NCI-H345 (cell line): ENCODE measurements at places on chromosomes 1 and 21.

- no peak for DNase-seq
These were observed 143.9 kb upstream of the FMN2 start for GRCh38 chr1:239947801-239948200.

- no peak for DNase-seq
These were observed 19.0 kb downstream of the RCC2 start for GRCh38 chr1:17420391-17420918.

- no peak for DNase-seq
These were observed 72.1 kb downstream of the UCK2 start for GRCh38 chr1:165899461-165899941.

- DNase-seq, result no peak
These were observed 181.2 kb downstream of the DPYD start for GRCh38 chr1:97739596-97740103.

- peak; percentile 65 for DNase-seq
These were observed 42.5 kb upstream of the CLIC4 start for GRCh38 chr1:24702511-24703293.

GRCh38 chr1:174894117-174894762, 105.5 kb upstream of the CACYBP start:
- DNase-seq, result no peak

GRCh38 chr1:29934255-29934772, 698.0 kb downstream of the PTPRU start:
- DNase-seq, result no peak

- no peak for DNase-seq
These were observed 352.1 kb downstream of the ST6GALNAC3 start for GRCh38 chr1:76426606-76427005.

DNA sequence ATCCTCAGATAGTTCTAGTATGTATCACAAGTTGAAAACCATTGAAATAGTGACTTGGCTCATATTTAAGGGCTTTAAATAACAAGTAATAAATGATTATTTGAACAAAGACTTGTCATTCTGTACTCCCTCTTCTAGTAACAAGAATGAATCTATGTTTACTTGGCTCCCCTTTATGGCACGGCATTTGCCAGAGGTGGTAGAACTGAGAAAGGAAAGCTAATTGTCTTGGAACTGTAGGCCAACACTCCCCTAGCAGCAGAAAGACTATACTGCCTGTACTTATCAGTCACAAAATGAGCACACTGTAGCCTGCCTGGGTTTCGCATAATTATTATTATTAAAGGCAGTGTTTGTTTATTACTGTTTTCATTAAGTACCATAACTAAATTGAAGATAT, 29.6 kb upstream of the SMYD2 start:
- no peak for DNase-seq

DNA sequence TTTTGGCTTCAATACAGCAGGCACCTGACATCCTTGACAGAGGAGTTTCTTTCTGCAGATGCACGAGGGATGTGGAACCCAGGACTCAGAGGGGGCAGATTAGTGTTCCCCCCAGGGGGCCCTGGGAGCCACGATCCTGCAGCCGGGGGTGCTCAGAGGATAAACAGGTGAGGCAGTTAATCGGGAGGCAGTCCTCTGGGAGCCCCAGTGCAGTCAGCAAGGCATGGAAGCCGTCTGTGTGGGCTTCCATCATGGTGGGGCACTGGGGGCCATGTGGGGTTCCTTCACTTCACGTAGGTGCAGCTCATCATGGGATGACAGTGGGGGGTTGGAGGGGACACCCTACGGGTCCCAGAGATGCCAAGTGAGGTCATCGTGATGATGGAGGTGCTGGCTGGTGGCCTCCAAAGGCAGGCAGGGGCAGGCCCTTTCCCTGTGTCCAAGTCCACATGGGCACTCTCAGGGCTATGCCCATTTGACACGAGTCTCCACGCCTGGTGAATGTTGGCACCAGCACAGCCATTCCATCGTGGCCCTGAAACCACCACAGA, 59.3 kb upstream of the ABCG1 start:
- DNase-seq, result no peak

DNA sequence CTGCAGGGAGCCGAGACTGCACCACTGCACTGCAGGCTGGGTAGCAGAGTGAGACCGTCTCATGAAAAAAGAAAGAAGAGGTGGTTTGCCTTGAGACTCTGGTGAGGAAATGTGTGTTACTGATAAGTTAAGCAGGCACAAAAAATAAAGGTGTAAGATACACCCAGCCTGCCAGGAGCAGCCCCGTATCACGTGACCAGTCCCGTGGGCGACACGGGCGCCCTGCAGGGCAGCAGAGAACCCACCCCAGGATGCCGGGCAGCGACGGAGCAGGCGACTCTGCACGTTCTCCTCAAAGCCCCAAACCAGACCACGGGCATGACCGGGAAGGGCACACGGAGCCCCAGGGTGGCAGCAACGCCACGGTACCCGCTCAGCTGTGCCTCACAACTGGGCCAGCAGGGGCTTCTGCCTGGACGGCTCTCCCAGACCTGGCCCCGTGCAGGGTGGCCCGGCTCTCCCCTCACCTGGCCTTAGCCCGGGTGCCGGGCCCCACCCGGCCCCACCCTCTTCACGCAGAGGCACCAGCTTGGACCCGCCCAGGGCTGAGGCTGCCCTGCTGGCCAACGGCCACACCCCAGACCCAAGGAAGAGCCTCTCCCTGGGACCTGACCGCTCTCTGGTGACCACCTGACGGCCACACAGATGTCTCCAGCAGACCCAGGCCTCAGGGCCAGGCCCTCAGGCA, 8.1 kb upstream of the TNFRSF4 start:
- no peak for DNase-seq

- DNase-seq, result no peak
These were observed 916.2 kb upstream of the B3GALT2 start for GRCh38 chr1:194102607-194103006.

DNA sequence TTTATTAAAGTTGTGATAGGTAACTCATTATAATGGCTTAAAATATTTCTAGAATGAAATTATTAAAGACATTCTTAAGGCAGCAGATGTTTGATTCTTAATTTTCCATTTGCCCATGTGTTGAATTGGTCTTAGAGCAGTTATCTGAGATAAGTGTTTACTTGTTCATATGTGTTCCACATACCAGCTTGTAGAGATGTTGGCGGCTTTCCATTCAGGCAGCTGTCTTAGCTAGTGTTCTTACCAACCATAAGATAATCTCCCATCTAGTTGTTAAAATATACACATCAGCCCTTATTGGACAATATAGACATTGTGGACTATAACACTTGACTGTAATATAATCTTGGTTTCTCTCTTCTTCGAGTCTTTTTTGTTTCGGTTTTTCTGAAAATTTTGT, 1372.9 kb upstream of the ADGRL2 start:
- DNase-seq, result no peak

- DNase-seq, result no peak
These were observed 35.2 kb upstream of the PLPPR4 start for GRCh38 chr1:99229122-99229521.

DNA sequence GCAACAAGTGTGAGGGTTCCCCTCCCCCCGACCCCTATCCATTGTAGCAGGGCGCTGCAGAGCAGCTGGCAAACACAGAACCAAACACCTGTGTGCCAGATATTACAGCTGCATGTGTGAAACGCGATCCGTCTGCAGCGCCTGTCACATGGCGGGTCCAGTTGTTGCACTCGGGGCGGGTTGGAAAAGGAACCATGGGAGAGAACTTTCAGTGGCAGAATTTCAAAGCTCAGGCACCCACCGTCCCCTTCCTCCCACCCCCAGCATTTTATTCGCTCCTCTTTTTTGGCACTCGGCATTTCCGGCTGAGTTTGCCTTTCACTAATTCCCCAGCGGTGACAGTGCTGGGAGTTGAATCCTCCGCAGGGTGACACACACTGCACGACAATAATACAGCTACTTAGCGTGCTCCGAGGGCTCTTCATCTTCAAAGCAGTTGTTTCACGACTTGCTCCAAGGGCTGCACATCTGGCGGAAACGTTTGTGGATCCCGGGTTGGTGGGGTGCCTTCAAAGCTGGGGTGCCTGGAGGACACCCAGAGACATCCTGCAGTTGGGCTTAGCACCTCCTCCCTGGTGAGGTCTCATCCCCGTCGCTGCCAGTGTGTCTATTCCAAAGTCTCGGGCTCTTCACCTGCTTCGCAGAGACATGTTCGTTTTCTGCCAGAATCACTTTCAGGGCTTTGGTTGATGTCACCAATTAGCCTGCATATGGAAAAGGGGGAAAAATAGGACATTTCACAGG, 180.7 kb downstream of the ZBTB18 start:
- peak; percentile 76 for DNase-seq

- no peak for DNase-seq
These were observed 14.6 kb upstream of the SLC2A1 start for GRCh38 chr1:42973286-42973685.

DNA sequence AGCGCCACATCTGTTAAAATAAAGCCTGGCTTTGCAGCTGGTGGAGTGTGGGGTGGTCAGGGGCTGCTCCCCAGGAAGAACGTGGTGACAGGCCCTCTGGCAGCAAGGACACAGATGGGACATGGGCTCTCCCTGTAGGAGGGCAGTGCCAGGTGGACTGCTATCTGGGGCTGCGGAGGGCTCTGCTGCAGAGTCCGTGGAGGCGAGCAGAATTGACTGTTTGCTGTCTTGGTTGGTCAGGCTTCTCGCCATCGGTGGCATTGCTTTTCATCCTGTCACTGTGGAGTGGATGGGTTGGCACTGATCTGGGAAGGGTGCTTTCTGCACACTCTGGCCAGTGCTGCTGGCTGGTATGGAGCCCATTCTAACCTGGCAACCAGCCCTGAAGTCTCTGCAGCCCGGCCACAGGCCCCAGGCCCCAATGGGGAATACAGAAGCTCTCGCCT, 103.0 kb downstream of the LAMC2 start:
- DNase-seq, result no peak

DNA sequence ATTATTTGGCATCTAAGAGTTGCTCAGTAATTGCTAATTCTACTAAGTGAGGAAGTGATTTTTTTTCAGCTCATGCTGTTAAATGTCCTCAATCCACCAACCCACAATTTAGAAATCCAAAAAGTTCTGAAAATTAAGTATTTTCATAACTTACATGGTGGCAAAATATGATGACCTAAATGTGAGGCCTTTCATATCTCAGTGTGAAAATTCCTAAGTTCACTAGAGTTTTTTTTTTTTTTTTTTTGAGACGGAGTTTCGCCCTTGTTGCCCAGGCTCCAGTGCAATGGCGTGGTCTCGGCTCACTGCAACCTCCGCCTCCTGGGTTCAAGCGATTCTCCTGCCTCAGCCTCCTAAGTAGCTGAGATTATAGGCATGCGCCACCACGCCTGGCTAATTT, 5.6 kb downstream of the NUCKS1 start:
- DNase-seq, result no peak

DNA sequence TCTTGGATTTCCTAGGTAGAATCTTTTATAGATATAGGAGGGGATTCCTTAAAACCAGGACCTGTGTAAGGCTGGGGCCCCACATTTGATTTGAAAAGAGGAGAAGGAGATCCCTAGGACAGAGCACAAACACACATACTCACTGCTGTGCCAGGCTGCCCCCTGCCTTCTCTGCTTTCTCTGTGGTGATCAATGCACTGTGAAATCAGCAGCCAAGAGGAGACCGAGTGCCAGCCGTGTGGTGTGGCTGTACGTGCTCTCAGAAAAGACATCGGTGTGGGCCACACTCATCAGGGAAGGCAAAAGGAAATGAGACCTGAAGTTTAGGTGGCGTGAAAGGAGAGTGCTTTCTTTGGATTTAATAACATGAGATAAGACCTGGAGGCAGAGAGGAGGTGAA, 194.2 kb downstream of the ZSCAN20 start:
- no peak for DNase-seq

DNA sequence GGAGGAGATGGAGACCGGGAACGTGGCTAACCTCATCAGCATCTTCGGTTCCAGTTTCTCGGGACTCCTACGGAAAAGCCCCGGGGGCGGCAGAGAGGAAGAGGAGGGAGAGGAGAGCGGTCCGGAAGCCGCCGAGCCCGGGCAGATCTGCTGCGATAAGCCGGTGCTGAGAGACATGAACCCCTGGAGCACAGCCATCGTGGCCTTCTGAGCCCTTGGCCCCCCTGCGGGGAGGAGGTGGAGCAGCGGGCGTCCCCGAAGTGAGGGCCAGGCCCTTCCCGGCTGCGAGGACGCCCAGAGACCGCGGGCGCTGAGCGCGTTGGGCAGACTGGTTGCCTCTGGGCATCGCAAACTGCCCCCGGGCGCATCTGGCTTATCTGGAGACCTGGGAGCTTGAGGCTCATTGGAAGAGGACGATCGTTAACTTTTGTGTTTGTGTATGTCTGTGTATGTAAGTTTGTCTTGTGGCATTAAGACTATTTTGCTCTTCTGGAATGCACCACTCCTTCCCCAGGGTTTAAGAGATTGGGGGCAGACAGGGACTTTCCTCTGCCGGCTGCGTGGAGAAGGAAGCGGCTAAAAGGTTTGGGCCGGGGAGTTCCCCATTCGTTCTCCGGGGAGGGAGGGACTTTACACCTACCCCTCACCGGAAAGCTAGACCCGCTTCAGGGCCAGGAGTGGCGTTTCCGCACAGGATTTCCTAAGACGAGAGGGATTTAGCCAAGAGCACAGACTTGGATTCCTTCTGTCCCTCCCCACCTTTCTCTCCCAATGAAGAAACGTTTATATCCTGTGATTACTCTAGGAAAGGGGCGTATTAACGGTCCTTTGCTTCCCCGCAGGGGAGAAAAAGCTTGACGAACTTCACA, 1.4 kb downstream of the IER5 start:
- DNase-seq, result peak; percentile 68

- DNase-seq, result no peak
These were observed 7.0 kb upstream of the PSEN2 start for GRCh38 chr1:226863446-226863845.

DNA sequence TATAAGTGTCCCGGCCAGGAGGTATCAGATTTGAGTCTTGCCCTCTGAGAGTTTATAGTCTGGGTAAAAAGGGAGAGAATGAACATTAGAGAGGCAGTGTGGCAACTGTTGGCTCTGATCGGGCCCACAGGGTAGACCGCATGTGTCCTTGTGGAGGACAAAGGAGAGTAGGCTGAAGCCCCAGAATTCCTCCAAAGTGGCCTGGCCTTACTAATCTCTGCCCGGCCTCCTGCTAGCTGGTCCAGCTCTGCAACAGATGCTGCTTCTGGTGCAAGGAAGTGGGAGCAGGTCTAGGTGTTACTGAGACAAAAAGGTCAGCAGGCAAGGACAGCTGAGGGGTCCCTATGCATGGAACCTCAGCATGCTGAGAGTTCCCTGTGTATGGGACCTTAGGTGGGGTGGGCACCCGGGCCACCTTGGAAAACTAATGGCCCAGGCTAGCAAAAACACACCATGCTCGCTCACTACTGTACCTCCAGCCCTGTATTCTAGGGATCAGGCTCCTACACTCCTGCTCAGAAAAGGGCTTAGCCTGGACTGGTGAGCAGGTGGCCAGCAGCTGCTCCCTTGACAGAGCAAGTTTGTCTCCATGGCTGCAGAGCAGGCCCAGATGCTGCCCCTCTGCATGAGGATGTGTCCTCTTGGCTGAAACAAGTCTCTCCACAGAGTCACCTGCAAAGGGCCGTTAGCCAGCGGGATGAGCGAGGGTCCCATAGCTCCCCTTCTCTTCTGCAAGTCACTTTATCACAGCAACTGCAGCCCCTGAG, 30.3 kb upstream of the RGS16 start:
- peak; percentile 26 for DNase-seq
